ENCODE measurements at places on chromosomes 11 and 22.
A peak's percentile ranks its signal among the peaks of the same experiment; 100 is the strongest.

- no peak for DNase-seq
Observed at GRCh38 chr11:78046486-78046854, 17.2 kb upstream of the THRSP start.

DNA sequence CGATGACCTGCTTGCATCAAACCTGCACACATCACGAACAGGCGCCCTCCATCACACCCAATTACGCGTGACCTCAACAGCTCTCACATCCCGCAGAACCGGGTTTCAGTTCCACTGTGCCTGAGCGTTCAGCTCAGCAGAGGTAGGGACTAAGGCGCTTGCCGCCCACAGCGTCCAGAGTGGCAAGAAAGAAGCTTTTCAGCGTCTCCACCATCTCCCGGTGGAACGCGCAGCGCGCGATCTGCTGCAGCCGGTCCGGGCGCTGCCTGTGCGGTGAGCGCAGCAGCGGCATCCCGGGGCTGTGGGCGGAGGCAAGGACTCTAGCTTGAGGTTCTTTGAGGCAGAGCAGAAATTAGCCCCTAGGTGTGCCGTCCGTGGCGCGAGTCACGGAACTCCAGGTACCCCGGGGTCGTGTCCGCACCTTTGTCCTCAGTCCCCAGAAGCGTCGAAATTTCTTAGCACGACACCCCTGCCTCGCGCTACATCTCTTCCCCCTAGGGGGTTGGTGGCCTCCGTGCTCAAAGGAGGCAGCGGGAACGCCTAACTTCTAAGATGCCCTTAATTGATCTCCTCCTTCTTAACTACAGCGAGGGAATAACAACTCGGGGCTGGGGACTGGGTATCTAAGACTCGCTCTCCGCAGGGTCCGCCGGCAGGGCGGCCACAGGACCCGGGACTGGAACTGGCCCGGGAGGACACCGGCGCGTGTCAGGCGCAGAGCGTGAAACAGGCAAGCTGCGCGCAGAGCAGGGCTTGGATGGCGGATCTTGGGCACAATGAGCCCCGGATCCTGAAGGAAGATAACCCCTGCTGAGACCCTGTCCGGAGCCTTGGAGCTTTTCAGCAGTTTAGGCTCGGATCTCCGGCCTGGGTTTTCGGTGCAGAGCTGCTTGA, 1.7 kb upstream of the CALCA start:
- DNase-seq = no peak

GRCh38 chr11:92391364-92391763, 166.7 kb downstream of the FAT3 start:
- no peak for DNase-seq

- DNase-seq = no peak
Observed at GRCh38 chr11:115911613-115912346, 407.6 kb upstream of the CADM1 start.

GRCh38 chr11:119423509-119424254, 710 bp upstream of the THY1 start:
- DNase-seq = peak; percentile 27

- DNase-seq = no peak
Observed at GRCh38 chr11:46725338-46726205, 6.6 kb downstream of the F2 start.

DNA sequence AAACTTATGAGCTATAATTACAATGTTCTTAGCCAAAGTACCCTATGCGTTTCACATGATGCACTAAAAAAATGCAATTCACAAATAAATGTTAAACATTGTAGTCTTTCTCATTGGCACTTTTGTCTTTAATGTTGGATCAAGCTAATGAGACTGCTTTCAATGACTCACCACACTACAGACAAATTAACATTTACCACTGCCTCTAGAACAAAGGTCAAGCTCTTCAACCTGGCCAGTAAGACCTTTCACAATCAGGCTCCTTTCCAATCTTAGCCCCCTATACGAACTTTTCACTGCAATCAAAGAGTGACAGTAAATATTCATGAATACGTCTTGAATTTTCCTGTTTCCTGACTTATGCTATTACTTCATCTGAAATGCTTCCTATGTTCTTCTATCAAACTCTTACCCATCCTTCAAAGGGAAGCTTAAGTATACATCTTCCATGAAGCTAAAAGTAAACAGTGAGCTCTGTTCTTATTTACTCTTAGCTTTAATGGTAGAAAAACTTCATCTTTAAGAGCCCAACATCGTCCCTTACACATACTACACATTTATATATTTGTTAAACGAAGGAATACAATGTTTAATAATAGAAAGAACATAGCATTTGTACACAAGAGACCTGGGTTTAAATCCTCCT, 326.6 kb upstream of the PITPNB start:
- DNase-seq = no peak

- DNase-seq = no peak
Observed at GRCh38 chr11:41323446-41323845, 136.0 kb downstream of the LRRC4C start.

- DNase-seq = no peak
Observed at GRCh38 chr22:26322179-26322905, 106.7 kb upstream of the ASPHD2 start.

GRCh38 chr22:46517255-46517761, 20.1 kb downstream of the CELSR1 start:
- DNase-seq = no peak

- DNase-seq = peak; percentile 26
Observed at GRCh38 chr22:35258191-35258988, 1.1 kb downstream of the HMGXB4 start.

- DNase-seq = no peak
Observed at GRCh38 chr11:114398303-114398920, 1.9 kb downstream of the C11orf71 start.

GRCh38 chr11:122814401-122814800, 23.9 kb upstream of the CRTAM start:
- peak; percentile 44 for DNase-seq

- no peak for DNase-seq
Observed at GRCh38 chr11:72808331-72808798, 5.8 kb upstream of the ATG16L2 start.

DNA sequence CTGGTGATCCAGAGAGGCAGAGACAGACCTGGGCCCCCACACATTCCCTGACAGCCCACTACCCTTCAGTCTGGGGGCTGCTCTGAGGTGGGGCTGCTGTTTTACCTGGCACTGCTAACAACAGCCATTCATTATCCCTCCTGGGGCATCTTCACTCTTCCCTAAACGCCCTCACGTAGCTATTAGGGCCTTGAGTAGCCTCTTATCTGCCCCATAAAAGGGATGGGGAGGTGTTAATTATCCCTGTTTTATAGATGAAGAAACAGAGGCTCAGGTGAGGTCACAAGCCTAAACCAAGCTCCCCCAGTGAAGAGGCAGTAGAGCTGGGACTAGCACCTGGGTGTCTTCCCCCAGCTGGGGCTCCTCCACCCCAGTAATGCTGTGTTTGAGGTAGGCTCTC, 79.5 kb downstream of the KIAA1671 start:
- no peak for DNase-seq

DNA sequence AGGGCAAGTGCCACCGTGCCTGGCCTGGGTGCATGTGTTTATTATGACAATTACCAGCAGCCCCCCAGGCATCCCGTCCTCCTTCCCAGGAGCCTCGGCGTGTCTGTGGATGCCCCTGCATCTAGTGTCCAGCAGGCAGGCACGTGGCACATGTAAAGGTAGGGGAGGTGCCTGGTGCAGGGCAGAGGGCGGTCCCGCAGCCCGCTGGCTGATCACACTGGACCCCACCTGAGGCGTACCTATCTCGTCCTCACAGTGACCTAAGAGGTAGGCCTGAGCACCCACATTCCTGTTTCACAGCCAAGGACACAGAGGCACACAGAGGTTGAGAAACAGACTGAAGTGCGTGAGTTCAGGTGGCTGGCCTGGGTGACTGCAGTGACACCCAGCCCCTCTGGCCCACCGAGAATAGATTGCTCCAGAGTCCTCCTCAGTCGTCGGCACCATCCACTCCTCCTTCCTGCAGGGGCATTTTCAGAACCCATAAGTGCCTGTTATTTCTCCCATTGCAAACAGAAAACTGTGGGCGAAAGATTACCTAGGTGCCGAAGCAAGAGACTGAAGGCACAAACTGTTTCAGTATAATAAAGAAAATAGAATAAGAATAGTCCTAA, 3.0 kb upstream of the PHRF1 start:
- DNase-seq = no peak

GRCh38 chr11:76763573-76764346, 19.4 kb upstream of the TSKU start:
- DNase-seq = no peak

DNA sequence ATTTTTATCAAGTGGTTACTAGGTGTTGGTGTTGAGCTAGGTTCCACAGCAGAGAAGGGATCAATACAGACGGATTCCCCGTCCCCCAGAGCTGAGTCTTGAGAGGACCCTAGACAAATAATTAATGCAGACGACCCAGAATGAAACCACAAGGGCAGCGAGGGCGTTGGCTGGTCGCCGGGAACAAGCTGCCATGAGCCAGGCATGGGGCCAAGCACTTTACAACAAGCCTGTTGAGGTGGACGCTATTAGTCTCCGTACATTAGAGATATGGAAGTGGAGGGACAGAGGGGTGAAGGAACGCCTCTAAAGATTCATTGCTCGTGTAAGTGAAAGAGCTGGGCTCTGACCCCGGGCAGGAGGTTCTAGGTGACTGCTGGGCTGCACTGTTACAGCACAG, 77.1 kb upstream of the EIF3D start:
- DNase-seq = no peak

DNA sequence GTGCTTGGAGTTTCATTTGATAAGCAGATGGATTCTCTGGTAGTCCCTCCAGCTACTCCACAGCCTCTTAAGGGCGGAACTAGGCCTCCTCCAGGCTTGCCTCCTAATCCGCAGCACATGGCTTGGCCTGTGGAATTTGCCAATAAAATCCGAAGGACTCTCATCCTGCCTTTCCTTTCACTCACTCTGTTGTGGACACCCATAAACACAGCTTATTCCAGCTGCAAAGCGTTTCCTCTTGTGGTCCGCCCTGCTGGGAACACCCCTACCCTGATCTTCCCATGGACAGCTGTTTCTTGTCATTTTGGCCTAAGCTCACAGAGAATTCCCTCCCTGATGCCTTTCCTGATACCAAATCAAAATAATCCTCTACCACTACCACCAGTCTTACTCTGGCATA, 546.2 kb downstream of the NTM start:
- DNase-seq = no peak

DNA sequence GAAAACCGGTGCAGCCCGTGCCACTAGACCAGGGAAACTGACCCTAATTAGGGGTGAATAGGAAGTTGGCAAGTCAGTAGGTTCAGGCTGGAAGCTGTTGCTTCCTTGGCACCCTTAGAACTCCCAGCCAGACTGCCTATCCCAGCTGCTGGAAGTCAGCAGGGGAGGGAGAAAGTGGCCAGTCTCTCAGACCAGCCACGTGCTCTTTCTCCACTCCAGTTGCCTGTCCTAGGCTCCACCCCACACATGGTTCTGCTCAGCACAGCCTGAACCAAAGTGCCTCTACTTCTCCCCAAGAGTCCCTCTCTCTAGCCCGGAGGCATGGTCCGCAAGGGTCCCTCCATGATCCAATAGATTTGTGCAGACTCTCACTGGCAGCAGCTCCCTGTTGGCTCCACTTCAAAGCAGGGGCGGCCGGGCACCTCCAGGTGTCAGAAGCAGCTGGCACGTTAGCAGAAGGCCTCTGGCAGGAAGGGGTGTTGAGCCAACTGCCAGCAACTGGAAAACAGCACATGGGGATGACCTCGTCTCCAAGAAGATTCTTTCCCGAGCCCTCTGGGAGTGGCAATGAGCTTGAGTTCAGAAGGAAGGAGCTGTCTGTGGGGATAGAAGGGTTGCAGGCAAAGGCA, 27.7 kb downstream of the ARFGAP2 start:
- DNase-seq = no peak

GRCh38 chr11:47980907-47981621, 705 bp downstream of the PTPRJ start:
- peak; percentile 47 for DNase-seq

DNA sequence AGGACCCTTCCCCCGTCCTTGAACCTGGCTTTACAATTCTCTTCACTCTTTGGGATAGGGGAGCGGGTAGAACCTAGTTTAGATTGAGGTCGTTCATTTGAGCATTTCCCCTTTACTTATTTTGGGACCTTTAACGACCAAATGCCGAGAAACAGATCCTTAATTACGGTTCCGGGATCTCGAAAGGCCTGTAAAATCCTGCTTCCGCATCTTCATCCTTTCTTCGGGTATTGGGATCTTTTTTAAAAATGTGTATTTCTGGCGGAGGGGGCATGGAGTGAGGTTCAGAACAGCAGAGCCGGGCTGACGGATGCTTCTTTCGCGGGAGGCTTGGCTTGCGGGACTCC, 395 bp upstream of the HIPK3 start:
- no peak for DNase-seq

- no peak for DNase-seq
Observed at GRCh38 chr11:111123463-111124398, 121.8 kb upstream of the POU2AF2 start.
